ENCODE measurements at places on chromosomes 4 and X. TPM values are rescaled to one million over a fixed set of nuclear protein-coding genes. Genes with fewer than 3 reads are reported as not detected.

DNA sequence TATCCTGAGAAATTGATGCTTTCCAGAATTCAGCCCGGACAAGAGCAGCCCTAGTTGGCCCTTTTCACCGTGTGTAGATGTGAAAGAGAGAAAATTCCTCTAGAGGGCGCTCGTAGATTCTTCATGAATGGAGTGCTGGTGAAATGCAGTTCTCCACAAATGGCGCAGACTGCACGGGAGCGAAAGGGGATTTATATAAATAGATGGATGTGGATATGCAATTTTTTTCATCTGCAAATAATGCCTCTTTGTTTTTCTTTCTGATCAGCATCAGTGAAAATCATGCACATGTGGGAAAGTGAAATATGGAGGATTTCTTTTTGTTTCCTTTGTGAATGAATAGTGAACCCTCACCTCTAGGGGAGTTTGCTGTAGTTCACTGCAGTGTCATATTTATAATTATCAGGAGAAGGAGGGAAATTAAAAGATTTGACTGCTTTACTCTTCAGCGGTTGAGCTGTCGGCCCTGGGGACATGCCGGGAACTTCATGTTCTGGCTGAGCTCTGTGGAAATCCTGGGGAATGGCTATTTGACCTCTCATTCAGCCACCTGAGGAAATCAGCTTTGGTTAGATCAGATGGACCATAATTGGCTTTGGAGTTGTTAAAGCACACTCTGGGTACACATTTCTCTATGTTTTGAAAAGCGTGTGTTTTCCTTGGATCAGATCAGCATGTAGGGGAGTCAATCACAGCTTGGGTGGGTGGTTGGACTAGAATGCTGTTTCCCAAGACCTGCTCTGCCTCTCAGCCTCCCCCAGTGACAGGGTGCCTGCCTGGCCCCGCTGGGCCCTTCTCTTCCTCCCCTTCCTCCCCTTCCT, 115.0 kb upstream of the SHISA3 start:
- no peaks in the 10 kb centered on the region for H3K36me3 ChIP-seq
- no peak overlapping the region for H3K27ac ChIP-seq
- H3K4me3 ChIP-seq = peak overlapping the region; percentile 50
- H3K4me1 ChIP-seq = peaks cover 13% of the 10 kb centered on the region

DNA sequence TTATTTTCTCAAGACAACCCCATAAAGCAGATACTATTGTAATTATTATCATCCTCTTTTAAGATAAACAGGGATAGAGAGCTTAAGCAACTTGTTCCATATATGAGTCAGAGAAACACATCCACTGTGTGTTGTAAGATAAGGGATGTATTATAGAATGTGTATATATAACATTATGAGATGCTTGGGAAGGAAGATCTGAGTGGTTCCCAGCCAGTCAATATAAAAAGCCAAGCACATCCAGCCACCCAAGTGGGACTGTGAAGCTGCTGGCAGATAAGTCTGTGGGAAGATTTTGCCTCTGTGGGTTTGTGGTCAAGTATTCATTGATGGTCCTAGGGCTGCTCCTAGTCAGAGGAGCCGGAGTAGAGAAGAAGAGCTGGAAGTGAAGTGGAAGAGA, 16.5 kb upstream of the BMPR1B start:
- no peaks in the 10 kb centered on the region for H3K36me3 ChIP-seq
- H3K27ac ChIP-seq = no peak overlapping the region

Gene MAGEA9B
- not detected for total RNA-seq

- no peaks in the 10 kb centered on the region for H3K27me3 ChIP-seq
- no peak for DNase-seq
- H3K4me1 ChIP-seq = peaks cover 24% of the 10 kb centered on the region
- no peak overlapping the region for H3K4me3 ChIP-seq
- no peak overlapping the region for H3K27ac ChIP-seq
These were observed 94.2 kb downstream of the PPP3CA start for GRCh38 chr4:101253121-101253520.

Gene NKX3-2
- not detected for total RNA-seq

- DNase-seq = no peak
- H3K36me3 ChIP-seq = peaks cover 11% of the 10 kb centered on the region
- no peaks in the 10 kb centered on the region for H3K27me3 ChIP-seq
- peak overlapping the region; percentile 12 for H3K27ac ChIP-seq
- H3K4me1 ChIP-seq = peaks cover 9% of the 10 kb centered on the region
These were observed 94.1 kb upstream of the MCF2 start for GRCh38 chrX:139802048-139802447.

Gene TMPRSS11A
- not detected for total RNA-seq

Gene GLRA3
- not detected for total RNA-seq

DNA sequence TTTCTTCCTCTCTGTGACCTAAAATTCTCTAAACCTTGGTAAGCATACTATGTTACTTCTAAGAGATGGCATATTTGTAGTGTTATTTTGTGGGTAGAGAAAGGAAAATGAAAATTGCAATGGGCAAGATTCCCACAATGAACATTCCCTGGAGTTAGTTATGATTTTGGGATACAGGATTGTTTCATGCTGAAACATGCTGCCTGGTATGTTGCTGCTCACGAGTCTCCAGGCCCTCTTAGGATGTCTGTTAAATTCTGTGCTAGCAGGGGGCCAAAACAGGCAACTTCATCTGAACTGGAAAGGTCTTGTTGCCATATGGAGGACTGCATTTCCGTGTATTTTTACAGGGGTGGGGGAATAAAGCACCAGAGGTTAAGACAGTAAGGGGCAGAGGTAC, 18.9 kb upstream of the MSMO1 start:
- H3K27me3 ChIP-seq = no peaks in the 10 kb centered on the region
- H3K4me1 ChIP-seq = peaks cover 12% of the 10 kb centered on the region
- H3K27ac ChIP-seq = no peak overlapping the region
- peaks cover 23% of the 10 kb centered on the region for H3K36me3 ChIP-seq
- H3K4me3 ChIP-seq = no peak overlapping the region

DNA sequence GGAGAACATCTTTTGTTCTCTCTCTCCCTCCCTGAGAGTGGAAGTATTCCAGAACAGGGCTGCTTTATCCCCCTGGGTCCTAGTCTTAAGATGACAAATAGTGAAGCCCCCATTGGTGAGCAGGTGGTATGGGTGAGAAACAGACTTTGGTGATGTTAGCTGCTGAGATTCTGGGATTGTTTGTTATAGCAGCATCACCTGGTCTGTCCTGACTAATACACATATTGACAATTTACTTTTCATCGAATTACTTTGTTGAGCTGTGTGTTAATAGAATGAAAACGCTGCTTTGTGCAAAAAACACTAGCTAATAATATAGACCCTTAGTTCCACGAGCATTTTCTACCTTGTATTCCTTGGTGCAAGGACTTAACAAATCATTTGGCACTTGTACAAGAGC, 133.5 kb downstream of the ASMT start:
- no peak overlapping the region for H3K4me3 ChIP-seq
- H3K27ac ChIP-seq = no peak overlapping the region
- DNase-seq = no peak
- H3K27me3 ChIP-seq = no peaks in the 10 kb centered on the region
- peaks cover 5% of the 10 kb centered on the region for H3K4me1 ChIP-seq

GRCh38 chrX:13130816-13131215, 86.4 kb upstream of the FAM9C start:
- H3K27me3 ChIP-seq = no peaks in the 10 kb centered on the region
- H3K4me1 ChIP-seq = peaks cover 38% of the 10 kb centered on the region
- no peak for DNase-seq
- no peak overlapping the region for H3K4me3 ChIP-seq
- H3K27ac ChIP-seq = no peak overlapping the region

GRCh38 chr4:791252-791897, 34.6 kb downstream of the CPLX1 start:
- peaks cover 16% of the 10 kb centered on the region for H3K4me1 ChIP-seq
- peaks cover 33% of the 10 kb centered on the region for H3K27me3 ChIP-seq
- no peak overlapping the region for H3K4me3 ChIP-seq

GRCh38 chr4:183205193-183205592, 106.1 kb downstream of the WWC2 start:
- no peaks in the 10 kb centered on the region for H3K36me3 ChIP-seq
- no peaks in the 10 kb centered on the region for H3K27me3 ChIP-seq

DNA sequence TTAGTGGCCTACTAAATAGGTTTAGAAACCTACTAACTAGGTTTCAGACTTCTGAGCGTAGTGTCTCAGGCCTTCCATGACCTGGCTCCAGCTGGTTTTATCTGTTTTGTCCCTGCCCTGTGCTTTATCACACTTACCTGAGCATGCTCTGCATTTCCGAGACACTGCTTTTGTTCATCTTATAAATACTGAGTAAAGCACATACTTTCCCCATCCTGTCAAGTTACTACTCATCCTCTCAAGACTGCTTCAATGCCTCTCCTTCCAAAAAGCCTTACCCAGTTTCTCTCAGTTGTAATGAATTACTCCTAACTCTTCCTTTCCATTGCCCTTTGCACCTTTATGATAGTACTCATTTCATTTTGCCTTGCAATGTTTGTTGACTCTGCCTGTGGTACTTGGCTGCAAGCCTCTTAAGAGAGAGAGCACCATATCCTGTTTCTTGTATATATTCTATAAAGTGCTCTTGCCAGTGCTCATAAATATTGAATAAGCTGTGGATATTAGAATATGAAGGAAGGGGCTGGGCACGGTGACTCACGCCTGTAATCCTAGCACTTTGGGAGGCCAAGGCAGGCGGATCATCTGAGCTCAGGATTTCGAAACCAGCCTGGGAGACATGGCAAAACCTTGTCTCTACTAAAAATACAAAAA, 34.4 kb downstream of the SLAIN2 start:
- no peak overlapping the region for H3K27ac ChIP-seq
- DNase-seq = no peak
- no peaks in the 10 kb centered on the region for H3K27me3 ChIP-seq
- H3K36me3 ChIP-seq = no peaks in the 10 kb centered on the region
- peaks cover 42% of the 10 kb centered on the region for H3K4me1 ChIP-seq
- H3K4me3 ChIP-seq = no peak overlapping the region

Gene RNF212
- 0.89 TPM for total RNA-seq

DNA sequence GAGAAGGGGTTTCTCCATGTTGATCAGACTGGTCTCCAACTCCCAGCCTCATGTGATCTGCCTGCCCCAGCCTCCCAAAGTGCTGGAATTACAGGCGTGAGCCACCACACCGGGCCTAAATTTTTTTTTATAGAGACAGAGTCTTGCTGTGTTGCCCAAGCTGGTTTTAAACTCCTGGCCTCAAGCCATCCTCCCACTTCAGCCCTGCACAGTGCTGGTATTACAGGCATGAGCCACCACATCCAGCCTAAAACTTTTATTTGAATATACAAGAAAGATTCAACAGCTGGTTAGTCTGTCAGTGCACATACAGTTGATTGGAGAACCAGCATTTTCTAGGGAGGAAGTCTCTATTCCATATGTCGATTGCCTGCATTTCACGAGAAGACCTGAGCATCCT, 91.2 kb downstream of the LRP2BP start:
- DNase-seq = no peak
- peaks cover under 1% of the 10 kb centered on the region for H3K36me3 ChIP-seq
- H3K4me1 ChIP-seq = peaks cover 3% of the 10 kb centered on the region

Gene EIF2S3
- total RNA-seq = 174 TPM

Gene SLBP
- 83.0 TPM for total RNA-seq

Gene RASSF6
- not detected for total RNA-seq

- no peak overlapping the region for H3K27ac ChIP-seq
- no peaks in the 10 kb centered on the region for H3K4me1 ChIP-seq
- no peaks in the 10 kb centered on the region for H3K36me3 ChIP-seq
- H3K27me3 ChIP-seq = no peaks in the 10 kb centered on the region
- no peak for DNase-seq
These were observed 51.4 kb upstream of the SCRG1 start for GRCh38 chr4:173450281-173450680.

- DNase-seq = no peak
- no peaks in the 10 kb centered on the region for H3K4me1 ChIP-seq
- H3K27me3 ChIP-seq = no peaks in the 10 kb centered on the region
These were observed 19.3 kb upstream of the ZNF81 start for GRCh38 chrX:47817421-47817820.

Gene PDLIM3
- total RNA-seq = not detected

GRCh38 chr4:15906020-15906443, 32.5 kb downstream of the FGFBP1 start:
- H3K27ac ChIP-seq = no peak overlapping the region
- no peak for DNase-seq
- peaks cover 13% of the 10 kb centered on the region for H3K36me3 ChIP-seq
- H3K27me3 ChIP-seq = peaks cover 7% of the 10 kb centered on the region
- H3K4me1 ChIP-seq = peaks cover 37% of the 10 kb centered on the region
- no peak overlapping the region for H3K4me3 ChIP-seq

DNA sequence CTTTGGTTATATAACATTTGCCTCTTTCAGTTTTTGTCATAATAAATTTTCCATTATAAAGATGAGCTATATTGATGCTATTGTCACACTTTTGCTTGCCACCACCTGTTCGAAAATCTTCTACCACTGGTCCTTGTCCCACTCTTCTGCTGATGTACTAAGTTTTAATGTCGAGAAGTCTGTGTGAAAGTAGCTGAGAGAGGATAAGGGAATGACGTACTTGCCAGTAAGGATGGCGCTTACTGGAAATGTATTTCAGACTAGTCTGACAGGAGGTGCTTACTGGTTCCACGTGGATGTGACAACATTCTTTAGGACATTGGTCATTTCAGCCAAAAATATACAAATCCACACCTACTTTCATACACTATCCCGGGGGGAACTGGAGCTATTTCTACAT, 132.7 kb upstream of the NR3C2 start:
- H3K36me3 ChIP-seq = no peaks in the 10 kb centered on the region
- no peak overlapping the region for H3K4me3 ChIP-seq
- H3K27ac ChIP-seq = no peak overlapping the region
- no peaks in the 10 kb centered on the region for H3K4me1 ChIP-seq

- no peak within 1 kb of the TSS for H3K4me3 ChIP-seq
- H3K27ac ChIP-seq = no peak within 1 kb of the TSS
- H3K4me1 ChIP-seq = no peaks in the 10 kb centered on the region
- no peak for DNase-seq
These were observed at the start of gene LIMCH1 for GRCh38 chr4:41538017-41538733. TSS of gene LIMCH1 (plus strand) at chr4:41538157. CDS start at chr4:41605996, 67,839 bp downstream.

GRCh38 chr4:3471098-3471760, 8.1 kb downstream of the DOK7 start:
- no peaks in the 10 kb centered on the region for H3K4me1 ChIP-seq
- DNase-seq = no peak
- no peaks in the 10 kb centered on the region for H3K27me3 ChIP-seq
- H3K4me3 ChIP-seq = no peak overlapping the region

Gene CSAG2
- total RNA-seq = not detected

Gene ZNF595
- 33.4 TPM for total RNA-seq

- H3K4me1 ChIP-seq = peaks cover 33% of the 10 kb centered on the region
- peaks cover 2% of the 10 kb centered on the region for H3K27me3 ChIP-seq
- peak; percentile 77 for DNase-seq
- peaks cover 7% of the 10 kb centered on the region for H3K36me3 ChIP-seq
- peak overlapping the region; percentile 81 for H3K4me3 ChIP-seq
- peak overlapping the region; percentile 86 for H3K27ac ChIP-seq
These were observed 156.2 kb upstream of the PPP1R2C start for GRCh38 chrX:42934020-42934726.

- H3K36me3 ChIP-seq = no peaks in the 10 kb centered on the region
- no peaks in the 10 kb centered on the region for H3K27me3 ChIP-seq
- no peak for DNase-seq
- no peak overlapping the region for H3K4me3 ChIP-seq
These were observed 1489.8 kb downstream of the STIM2 start for GRCh38 chr4:28350485-28350884.

GRCh38 chr4:154998284-154998683, 210.2 kb upstream of the NPY2R start:
- H3K4me1 ChIP-seq = no peaks in the 10 kb centered on the region
- no peak for DNase-seq
- H3K27ac ChIP-seq = no peak overlapping the region
- no peak overlapping the region for H3K4me3 ChIP-seq
- H3K36me3 ChIP-seq = no peaks in the 10 kb centered on the region

All from natural killer cell treated with Interleukin-12 subunit alpha and Interleukin-12 subunit beta and Interleukin-15 and Interleukin-18, amount 100 ng/mL, for 72 hours (primary cell).